Activated T-cell treated with anti-CD3 and anti-CD28 coated beads, Interleukin-2, amount 50 U/mL, for 24 hours (primary cell): ENCODE measurements at places on chromosomes 5 and 9.

- DNase-seq = no peak
Observed at GRCh38 chr9:95570150-95570549, 53.4 kb upstream of the PTCH1 start.

- DNase-seq = no peak
Observed at GRCh38 chr9:85941966-85942912, 1.3 kb downstream of the NAA35 start.

DNA sequence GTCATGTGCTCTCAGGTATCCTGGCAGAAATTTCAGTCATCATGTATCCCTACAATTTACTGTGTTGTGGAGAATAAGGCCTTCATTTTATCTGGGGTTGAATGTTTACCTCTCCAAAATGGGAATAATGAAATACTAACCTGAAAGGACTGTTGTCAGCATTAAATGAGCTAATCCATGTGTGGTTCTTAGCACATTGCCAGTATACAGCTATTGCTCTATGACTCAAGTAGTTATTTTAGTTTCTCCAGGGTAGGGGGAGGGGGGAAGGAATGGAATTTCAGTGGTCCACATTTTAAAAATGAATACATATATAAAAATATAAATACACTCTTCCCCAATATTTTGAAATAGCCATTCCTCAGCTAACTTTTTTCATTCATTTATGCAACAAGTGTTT is 3.5 kb downstream of the PAM start:
- no peak for DNase-seq

GRCh38 chr5:28065656-28066055 is 1027.3 kb upstream of the CDH9 start:
- DNase-seq = no peak

- no peak for DNase-seq
Observed at GRCh38 chr9:130837643-130838042, 2.6 kb downstream of the ABL1 start.

DNA sequence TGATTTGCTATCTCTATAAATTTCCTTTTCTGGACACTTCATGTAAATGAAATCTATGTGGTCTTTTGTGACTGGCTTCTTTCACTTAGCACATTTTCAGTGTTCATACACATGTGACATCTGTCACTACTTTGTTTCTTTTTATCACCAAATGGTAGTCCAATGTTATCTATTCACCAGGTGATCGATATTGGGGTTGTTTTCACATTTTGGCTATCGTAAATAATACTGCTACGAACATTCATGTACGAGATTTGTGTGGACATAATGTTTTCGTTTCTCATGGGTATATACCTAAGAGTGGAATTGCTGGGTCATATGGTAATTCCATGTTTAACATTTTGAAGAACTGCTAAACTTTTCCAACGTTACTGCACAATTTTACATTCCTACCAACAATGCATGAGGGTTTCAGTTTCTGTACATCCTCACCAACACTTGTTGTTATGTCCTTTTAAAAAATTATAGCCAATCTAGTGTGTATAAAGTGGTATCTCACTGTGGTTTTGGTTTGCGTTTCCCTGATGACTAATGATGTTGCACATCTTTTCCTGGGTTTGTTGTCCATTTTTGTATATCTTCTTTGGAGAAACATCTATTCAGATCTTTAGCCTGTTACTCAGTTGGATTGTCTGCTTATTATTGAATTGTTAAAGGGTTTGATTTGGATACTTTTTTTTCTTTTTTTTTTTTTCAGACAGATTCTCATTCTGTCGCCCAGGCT is 263.0 kb downstream of the PDZD2 start:
- no peak for DNase-seq
